ENCODE measurements at places on chromosomes 4 and X.

DNA sequence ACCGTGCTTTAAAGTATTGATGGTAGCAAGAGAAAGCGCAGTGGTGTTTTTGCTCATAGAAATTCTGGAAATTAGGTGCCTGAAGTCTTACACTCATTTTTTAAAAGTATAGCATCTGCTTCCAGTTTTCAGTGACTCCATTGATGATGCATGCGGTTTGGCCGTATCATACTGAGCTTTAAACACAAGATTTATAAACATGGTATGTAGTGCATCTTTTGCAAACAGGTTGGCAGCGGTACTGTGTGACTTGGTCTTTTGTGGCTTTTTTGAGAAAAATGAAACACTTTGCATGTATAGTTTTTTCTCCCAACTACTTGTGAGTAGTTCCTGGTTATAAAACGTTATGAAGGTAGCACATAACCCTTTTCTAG, 2.0 kb downstream of the DDX3X start:
- no peak for DNase-seq

DNA sequence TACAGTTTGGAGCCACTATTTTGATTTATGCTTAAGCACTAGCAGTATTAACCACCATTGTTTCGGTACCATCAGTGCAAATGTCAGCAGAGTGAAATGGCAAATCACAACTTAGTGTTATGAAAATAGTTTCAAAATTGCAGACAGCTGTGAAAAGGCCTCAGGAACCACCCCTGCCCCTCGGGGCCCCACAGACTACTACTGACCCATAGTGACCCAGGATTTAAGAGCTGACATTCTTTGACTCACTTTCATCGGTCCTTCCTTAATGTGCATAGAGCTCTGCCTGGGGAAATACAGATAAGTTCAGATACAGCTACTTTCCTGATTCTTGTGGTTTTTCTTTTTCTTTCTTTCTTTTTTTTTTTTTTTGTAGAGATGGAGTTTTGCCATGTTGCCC, 3.3 kb upstream of the BBS7 start:
- no peak for DNase-seq

- no peak for DNase-seq
Observed at GRCh38 chrX:109863811-109864210, 130.8 kb upstream of the ACSL4 start.

DNA sequence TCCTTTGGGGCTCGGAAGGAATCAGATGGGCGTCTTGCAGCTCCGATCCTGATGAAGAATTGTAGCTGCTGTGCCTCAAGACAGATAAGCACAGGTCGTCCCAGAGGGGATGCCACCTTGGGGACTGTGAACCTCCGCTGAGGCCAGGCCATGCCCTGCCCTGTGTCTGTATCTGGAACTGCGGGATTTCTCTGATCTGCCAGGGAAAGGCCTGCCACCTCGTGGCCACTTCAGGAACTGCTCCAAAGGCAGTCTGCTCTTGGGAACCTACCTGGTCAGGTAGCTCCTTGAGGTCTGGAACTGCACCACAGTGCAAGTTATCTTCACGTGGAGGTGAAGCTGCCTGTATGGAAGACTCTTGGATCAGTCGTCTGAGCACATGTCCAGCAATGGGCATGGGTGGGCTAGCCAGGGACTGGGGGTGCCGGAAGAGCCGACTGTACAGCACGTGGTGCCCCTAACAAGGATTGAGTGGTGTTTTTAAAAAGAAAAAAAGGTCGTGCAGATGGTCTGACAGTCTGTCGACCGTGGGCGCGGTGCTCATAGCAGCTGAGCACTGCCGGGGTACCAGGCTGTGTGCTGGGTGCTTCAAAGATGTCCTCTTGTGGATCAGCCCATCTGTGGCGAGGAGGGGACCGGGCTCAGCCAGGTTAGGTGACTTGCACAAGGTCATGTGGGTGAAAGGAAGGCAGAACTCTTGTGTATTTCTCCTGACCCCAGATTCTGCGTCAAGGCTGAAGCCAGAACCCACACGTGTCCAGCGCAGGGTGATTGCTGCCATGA, 3.1 kb upstream of the GRPEL1 start:
- DNase-seq = peak; percentile 87

DNA sequence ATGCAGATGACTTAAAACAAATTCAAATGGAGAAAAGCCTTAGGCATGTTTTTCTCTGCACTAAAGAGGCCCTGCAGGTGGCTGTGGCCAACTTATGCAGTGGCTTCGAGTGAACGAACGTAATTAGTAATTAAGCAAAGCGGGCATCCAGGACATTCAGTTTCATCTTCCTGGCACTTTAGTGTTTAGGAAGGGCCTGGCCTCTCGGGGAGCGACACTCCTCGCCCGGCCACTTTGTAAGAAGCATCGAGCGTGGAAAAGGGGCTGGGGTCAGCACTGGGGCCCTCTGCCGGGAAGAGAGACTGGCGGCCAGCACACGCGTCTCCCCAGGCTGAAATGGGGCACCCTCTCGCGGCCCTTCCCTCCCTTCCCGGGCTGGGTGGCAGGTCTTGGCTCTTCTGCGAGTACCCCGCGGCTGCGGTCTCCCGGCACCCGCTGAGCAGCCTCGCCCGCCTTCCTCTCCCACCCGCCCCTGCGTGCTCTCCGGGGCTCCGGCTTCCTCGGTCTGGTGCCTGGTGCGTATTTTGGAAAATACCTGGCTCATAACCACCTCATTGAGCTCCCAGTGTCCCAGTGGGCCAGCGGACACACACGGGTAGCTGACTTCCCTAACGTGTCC, 677 bp upstream of the CYP4V2 start:
- peak; percentile 50 for DNase-seq

GRCh38 chr4:94302191-94302590, 40.4 kb downstream of the HPGDS start:
- no peak for DNase-seq

- no peak for DNase-seq
Observed at GRCh38 chr4:189200353-189200752, 740.3 kb upstream of the FRG1 start.

DNA sequence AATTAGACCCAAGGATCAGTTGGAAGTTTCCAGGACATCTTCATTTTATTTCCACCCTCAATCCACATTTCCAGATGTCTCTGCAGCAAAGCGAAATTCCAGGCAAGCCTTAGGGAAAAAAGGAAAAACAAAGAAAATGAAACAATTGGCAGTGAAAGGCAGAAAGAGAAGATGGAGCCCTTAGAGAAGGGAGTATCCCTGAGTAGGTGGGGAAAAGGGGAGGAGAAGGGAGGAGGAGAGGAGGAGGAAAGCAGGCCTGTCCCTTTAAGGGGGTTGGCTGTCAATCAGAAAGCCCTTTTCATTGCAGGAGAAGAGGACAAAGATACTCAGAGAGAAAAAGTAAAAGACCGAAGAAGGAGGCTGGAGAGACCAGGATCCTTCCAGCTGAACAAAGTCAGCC, at the start of gene PLP1:
PLP1 (plus strand) TSS at position 295 of the 400 bp plus-strand sequence. CDS start 156 bp downstream, outside the sequence.
- DNase-seq = no peak

DNA sequence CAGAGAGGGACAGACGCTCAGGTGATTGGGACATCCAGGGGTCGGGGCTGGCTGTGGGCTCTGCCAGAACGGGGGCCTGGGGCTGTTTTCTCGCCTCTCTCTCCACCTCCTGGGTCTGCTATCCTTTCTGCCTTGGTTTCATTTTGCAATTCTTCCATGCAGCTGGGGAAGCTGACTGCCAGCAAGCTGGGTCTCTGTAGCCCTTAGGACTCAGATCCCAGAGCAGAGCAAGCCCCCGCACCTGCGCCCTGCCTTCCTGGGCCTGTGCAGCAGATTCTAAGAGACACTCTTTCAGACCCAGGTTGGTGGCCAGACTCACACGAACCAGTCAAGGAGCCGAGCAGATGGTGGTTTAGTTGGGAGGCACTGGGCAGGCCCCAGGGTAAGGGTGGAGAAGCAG, 59.1 kb upstream of the GRPEL1 start:
- DNase-seq = peak; percentile 43

- no peak for DNase-seq
Observed at GRCh38 chrX:119095936-119096335, 23.1 kb downstream of the CT47C1 start.

DNA sequence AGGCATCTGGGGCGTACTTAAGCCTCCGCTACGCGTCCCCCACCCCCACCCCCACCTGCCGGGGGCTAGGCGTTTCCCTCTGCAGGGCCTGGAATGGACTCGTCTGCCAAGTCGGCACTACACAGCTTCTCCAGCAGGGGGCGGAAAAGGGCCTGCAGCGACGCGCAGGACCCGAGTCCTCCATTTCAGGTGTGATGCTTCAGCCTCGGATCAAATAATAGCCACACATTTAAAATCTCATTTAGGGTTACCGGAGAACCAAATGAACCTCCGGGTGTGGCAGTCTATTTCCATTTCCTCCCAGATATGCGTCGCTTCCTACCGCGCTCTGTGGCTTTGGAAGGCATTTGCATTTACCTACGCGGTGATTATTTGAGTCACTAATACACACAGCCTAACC, 2.9 kb downstream of the PAK3 start:
- peak; percentile 3 for DNase-seq

DNA sequence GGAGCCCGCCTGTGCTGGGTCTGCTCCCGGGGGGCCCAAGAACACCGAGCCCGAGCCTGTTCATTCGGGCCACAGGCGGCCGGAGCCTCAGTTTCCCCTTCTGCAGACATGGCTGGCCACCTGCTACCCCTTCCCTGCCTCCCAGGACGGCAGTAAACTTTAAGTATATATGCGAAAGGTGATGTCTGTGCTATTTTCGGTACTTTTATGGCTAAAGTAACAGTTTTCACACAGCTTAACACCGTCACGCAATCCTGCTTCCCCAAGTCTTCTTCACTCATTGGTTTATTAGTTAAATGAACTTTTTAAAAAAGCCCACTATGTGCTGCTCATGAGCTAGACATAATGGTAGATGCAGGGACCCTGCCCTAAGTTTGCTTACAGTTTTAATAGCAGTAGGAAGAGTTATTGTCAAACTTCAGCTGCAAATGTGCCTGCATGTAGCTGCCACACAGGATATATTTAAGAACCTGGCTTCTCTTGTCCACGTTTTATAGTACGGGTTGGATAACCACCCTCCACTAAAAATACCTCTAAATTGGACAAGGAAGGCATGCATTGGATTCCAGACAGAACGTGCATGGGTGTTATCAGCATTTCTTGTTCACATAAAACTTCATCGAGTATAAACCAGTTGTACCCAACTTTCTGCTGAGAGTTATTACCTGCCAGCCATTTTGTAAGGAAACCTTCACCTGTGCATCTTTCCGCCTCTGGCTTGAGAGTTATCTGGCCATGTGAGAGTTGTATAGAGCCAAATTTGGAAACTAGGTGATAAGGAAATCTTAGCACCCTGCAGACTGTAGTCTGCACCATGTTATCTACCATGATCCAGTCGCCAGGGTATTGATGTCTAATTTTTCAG, 741 bp downstream of the ANAPC4 start:
- DNase-seq = no peak

DNA sequence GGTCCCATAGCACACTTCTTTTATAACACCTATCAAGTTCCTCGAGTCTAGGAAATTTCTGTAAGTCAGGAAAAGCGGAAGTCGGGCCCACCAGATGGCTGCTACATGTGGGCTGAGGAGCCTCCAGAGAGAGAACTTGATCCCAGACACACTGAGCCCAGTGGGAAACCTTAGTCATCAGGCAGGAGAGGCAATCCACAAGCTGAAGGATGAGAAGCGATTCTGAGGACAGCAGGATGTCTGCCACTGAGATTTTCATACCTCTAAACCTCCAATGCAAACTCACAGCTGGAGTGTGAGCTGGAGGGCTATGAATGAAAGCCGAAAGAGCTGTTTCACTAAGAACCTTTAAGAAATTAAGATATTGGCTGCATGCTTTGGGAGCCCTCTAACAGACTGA, 52.6 kb upstream of the PDHA1 start:
- no peak for DNase-seq

GRCh38 chr4:17120761-17121160, 222.3 kb upstream of the LDB2 start:
- no peak for DNase-seq

DNA sequence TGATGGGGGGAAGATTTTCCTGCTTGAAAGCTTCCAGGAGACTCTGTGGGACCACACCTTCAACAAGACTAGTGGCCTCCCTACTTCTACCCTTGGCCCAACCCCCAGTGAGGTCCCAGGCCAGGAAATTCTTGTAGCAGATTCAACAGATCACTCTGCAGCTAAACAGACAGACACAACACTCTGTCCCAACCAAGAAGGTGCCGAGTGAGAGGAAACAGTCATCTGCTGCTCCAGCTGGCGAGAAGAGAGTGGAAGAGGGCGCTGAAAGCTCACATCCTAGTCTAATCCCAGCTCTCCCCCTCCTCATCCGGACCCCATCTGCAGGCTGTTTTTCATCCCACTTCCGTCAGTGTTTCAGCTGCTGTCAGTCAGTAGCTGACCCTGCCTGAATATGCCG, 63.4 kb downstream of the CHRDL1 start:
- no peak for DNase-seq

DNA sequence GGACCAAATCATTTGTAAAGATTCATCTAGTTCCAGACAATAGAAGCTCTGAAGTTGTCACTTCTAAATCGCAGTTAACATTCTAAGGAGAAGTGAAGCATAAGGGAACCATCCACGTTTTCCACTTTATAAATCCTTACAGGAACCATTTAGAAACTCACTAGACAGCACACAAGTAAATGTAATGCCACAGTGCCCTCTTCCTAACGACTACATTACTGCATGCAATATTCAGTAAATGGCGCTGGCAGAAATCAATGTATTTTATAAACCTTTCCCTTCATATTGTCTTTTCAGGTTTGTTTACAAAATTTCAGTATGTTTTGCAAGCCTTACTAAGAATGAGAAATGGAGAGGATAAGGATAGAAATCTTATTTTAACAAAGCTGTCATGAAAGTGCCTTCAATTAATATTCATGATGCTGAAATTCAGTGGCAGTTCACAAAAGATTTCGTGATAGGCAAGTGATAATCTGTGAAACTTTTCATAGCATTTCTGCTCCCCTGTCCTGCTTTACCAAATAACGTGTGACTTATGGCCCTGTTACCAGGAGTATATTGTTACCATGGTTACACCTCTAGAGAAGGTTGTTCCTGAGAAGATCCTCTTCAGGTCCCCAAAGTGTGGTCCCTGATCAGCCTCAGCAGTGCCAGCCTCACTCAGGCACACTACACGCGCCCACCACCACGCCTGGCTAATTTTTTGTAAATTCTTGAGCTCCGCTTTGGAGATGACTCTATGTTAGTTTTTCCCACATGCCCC, 54.2 kb downstream of the TMA16 start:
- DNase-seq = peak; percentile 70

- no peak for DNase-seq
Observed at GRCh38 chr4:2811830-2812611, 19.1 kb downstream of the SH3BP2 start.

- DNase-seq = no peak
Observed at GRCh38 chr4:95093936-95094929, 336.5 kb downstream of the BMPR1B start.

DNA sequence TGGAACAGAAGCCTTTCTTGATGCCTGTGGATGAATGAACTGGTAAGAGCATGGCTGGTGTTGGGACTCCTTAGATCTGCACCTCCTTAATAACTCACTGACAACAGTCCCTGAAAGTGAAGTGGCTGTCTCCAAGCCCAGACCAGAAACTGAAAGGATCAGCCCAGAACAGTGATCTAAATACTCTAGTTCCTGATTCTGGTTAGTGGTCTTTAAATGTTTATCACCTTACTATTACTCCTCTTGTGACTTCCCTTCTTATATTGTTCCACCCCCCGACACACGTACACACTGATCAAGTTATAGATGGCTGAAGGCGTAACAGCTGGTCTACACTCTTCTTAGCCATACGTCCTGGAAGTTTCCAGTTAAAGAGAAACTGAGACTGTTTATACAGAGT, 33.8 kb upstream of the ARMCX2 start:
- no peak for DNase-seq
